ENCODE measurements at places on chromosomes 2 and 18.

GRCh38 chr2:224832207-224832606 is 116.0 kb upstream of the CCDC195 start:
- DNase-seq = no peak

- DNase-seq = no peak
These were observed 299.1 kb upstream of the SLC14A2 start for GRCh38 chr18:45316127-45316526.

GRCh38 chr18:3156325-3156640 is 63.5 kb downstream of the MYOM1 start:
- DNase-seq = no peak

DNA sequence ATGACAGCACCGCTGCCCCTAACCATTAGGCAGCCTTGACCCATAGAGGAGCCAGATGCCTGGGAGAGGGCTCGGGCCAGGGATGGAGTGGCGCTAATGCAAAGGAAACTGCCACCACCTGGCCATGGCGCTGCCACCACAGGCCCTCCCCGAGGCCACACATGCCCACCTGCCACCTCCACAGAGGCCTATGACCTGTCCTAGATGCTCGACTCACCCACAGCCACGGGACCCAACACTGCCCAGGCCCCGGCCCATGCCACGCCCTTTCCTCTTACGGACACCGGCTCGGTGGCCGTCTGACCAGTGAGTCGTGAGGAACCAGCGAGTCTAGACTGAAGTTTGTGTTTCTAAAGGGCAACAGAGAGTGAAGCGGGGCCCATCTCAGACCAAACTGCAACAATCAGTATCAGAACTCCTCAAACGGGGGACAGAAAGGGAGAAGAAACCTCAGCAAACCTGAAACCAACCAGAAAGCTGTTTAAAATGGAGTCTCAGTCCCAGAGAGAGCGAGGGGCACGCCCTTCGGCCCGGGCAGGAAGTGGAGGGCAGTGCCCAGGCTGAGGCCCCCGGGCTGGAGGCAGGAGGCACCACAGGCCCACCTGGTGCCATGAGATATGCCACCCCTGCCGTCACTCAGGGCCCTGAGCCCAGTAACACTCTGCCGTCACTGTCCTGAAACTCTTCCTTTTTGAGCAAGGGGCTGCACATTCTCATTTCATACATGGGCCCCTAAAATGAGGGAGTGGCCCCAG is 711 bp downstream of the GPR17 start:
- DNase-seq = no peak

- no peak for DNase-seq
These were observed 428.3 kb downstream of the NCKAP5 start for GRCh38 chr2:133139847-133140533.

DNA sequence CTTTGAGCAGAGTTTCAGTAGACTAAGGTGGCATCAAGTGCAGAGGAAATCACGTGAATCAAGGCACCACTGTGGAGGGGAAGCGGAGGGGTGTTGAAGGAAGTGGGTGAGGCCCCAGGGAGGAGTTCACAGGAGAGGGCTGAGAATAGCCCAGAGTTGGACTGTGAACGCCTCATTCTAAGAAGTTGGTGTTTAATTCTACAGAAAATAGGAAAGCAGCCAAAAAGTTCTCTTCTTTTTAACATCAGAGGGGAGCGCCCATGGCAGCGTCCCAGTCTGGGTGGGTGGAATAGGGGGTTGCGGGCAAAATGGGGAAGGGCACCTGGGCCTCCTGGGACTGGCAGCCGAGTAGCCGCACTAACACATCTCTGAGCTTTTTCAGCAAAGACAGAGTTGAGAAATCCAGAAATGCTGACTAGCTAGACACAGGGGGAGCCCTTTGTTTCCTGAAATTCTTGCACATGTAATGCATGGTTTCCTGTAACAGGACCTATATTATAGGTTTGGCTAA is 97.0 kb downstream of the NEB start:
- peak; percentile 99 for DNase-seq

DNA sequence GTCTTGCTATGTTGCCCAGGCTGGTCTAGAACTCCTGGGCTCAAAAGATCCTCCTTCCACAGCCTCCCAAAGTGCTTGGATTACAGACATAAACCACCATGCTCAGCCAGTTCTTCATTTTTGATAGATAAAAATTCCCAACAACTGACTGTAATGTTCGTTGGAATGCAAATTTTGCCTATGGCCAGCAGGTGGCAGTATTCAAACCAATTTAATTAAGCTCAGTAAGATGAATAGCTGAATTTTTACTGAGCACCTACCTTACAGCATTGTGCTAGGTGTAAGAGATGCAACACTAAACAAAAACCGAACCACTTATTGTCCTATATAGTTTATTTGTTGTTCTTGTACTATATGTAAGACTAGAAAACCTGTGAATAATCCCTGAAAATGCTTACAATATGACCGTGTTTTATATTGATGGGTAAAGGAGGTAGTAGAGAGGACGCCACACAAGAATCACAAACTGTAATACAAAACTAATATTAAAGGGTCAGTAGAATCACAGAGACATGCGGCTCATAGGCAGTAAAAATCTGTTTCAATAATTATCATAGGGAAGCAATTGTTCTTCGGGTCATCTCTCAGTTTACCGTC is 8.2 kb upstream of the TMEM182 start:
- DNase-seq = peak; percentile 7

DNA sequence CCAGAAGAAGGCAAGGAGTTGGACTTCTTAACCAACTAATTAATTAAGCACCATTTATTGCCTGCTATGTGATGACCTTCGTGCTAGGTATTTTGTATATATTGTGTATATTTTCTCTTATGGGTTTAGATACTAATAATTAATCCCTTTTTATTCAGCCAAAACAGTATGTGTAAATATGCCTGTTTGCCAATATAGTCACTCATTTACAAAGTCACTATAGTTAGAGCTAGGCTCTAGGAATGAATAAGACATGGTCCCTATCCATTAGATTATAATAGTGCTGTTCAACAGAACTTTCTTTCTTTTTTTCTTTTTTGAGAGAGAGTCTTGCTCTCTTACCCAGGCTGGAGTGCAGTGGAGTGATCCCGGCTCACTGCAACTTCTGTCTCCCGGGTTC is 51.4 kb downstream of the GREB1L start:
- DNase-seq = no peak

- DNase-seq = no peak
These were observed 106.1 kb downstream of the ETAA1 start for GRCh38 chr2:67503066-67503795.

DNA sequence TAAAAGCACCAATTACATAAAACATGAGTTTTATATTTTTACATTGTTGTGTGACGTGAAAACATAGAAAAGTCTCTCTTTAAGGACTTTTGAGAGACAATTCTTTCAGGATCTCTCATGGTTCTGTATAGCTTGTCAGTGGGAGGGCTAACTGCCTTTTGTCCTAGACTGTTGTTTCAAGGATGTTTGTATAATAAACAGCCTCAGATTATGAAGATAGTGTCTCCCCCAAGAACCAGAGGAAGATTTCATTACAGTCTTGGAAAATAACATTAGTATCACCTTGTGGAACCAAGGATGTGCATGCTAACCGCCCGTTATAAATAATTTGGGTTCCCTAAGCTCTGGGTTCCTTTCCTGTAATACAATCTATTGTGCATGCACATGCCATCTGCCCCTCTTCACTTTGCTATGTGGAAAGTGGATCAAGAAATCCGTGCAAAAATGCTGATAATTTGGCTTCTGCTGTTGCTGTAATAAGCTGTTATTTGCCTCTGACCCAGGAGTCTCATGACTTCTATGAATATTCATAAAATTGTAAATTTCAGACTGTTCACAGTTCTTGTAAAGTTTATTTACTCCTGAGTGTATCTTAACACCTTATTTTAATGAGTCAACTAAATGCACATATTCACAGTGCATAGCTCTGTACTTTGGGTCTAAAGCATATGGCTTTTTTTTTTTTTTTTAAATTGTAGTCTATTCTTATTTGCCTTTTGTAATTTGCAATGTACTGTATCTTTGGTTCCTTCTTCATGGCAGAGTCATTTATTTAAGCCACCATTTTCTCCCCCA is 265.5 kb downstream of the PTH2R start:
- no peak for DNase-seq

DNA sequence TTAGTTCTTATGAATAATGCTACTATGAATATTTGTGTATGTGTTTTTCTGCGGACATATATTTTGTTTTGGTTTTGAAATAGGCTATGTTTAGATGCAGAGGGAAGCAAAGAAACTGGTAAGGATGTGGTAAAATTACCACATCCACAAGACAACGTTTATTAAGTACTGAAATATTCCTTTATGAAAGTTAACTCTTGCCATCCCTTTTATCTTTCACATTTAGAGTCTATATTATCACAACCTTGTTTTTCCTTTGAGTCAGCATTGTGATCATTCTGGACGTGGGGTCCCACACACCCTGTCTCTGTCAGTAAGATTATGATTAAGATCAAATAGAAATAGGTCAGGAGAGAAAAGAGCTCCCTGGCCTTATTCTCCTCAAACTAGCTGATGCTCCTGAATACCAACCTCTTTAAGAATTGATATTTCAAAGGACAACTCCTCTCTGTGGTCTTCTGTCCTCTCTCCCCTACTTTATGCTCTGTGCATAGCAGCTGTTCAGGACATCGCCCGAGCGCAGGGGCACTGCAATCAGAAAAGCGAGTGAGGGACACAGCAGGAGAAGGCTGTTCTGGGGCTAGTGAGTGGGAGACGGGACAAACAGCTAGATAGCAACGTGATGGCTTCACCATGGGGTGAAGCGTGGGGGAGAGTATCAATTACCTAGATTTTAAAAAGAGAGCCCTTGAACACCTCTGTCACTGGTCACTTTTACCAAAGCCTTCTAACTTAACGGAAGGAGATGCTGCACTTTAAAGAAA is 12.2 kb downstream of the METAP1D start:
- no peak for DNase-seq

GRCh38 chr18:48908916-48909315 is 41.8 kb downstream of the SMAD7 start:
- DNase-seq = no peak

- no peak for DNase-seq
These were observed 143.2 kb upstream of the SETBP1 start for GRCh38 chr18:44537526-44537925.

DNA sequence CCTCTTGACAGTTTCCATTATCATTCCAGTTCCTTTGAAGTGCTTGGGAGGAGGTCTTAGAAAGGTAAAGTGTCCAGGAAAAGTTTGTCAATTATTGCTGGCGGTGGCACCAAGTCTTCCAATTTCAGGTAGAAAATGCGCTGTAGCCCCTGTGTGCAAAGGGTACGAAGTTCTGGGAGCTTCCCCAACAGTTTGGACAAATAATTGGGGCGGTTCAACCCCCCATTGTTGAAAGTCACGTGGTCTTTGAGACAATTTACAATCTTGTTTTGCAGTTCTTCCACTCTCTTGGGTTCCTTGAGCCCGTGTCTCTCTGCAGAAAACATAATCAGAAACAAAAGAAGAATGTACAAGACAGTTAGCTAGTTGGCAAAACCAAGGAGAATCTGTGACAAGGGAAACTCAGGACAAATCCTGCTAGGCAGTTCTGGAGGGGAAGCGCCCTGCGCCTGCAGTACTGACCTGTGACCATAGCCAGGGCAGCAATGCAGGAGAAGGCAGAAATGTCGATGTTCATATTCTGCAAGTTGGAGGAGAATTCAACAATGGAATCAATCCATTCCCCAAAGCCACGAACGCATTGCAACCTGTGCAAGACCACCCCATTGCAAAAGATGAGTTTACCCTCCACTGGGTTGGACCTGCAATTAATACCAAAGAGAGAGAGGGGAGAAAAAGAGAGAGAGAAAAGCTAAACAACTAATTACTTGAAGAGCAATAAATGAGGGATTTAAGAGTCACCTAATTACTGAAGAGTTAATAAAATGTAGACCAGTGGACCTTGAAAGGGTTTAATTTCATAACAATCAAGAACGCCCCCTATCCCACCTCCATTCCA is 6.6 kb downstream of the NR4A2 start:
- no peak for DNase-seq

DNA sequence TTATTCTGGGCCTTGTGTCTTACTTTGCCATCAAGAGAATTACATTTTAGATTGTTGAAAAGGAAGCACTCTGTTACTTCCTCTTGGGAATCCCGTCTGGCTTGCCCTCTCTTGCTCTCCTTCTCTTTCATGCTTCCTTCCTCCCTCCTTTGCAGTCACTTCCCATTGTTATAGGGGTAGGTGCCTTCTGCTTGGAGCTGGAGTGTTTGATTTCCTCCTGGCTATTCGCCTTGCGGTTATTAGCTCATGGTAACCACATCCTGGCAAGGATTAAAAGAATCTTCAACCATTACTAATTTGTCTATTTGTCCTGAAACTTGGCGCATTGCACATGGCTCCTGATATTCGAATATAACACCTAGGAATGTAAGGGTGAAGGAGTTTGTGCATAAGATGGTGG is 115.0 kb downstream of the CERS6 start:
- DNase-seq = no peak

DNA sequence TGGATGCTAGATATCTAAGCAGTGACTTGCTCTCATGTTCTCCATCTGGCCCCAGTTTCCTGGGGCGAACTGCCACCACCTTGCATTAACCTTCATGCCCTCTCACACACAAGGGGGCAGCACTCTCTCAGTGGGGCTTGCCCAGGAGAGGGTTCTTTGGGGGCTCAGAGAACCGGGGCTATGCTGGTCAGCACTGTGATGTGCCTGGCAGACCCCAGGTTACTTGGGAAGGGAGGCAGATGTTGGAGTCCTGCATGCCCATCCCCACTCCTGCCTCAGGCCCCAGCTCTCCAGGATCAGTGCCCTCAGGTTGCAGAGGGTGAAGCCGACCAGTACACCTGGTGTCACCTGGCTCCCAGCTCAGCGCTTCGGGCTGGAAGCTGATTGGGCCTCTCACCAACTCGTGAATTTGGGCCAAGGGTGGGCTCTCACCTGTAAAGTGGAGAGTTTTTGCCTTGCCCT is 396.2 kb upstream of the HS6ST1 start:
- DNase-seq = no peak

GRCh38 chr2:196123679-196124373 is 47.6 kb downstream of the STK17B start:
- DNase-seq = no peak

GRCh38 chr2:176502619-176503018 is 233.4 kb downstream of the MTX2 start:
- no peak for DNase-seq

- DNase-seq = no peak
These were observed 131.3 kb downstream of the TPO start for GRCh38 chr2:1544478-1545069.

DNA sequence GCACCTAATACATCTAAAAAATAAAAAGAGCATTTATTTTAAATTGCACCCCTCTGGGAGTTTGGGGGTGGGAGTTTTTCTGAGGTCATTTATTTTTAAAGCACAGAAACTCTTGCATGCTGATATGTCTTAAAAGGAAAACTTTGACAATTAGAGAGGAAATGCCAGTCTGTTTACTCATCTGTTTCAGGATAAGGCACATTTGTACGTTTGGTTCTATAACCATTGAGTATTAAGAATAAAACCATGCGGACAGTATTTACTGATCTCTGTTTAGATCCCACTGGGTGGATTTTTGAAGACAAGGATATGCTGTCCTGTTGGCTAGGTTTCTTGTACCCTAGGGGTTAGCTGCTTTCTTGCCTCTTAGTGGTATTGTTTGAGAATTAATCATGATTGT is 122.9 kb downstream of the TANC1 start:
- no peak for DNase-seq

Measured in GF-D8 (cell line).